Naive B cell (primary cell): ENCODE measurements at places on chromosomes 11 and 22. TPM values are rescaled to one million over a fixed set of nuclear protein-coding genes. Genes with fewer than 3 reads are reported as not detected.

C11orf16 gene
- not detected for polyA plus RNA-seq

ZDHHC8 gene
- 2.8 TPM for polyA plus RNA-seq

NXPE4 gene
- polyA plus RNA-seq: not detected

MS4A15 gene
- polyA plus RNA-seq: not detected

SLC22A8 gene
- polyA plus RNA-seq: not detected

PLA2G3 gene
- polyA plus RNA-seq: not detected

DNA sequence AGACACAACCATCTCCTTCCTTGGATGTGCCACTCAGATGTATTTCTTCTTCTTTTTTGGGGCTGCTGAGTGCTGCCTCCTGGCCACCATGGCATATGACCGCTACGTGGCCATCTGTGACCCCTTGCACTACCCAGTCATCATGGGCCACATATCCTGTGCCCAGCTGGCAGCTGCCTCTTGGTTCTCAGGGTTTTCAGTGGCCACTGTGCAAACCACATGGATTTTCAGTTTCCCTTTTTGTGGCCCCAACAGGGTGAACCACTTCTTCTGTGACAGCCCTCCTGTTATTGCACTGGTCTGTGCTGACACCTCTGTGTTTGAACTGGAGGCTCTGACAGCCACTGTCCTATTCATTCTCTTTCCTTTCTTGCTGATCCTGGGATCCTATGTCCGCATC, 489 bp downstream of the OR10A4 start:
- H3K4me1 ChIP-seq: no peaks in the 10 kb centered on the region
- DNase-seq: no peak
- H3K27me3 ChIP-seq: peaks cover 30% of the 10 kb centered on the region
- H3K27ac ChIP-seq: no peak overlapping the region
- no peaks in the 10 kb centered on the region for H3K36me3 ChIP-seq

MPPED2 gene
- polyA plus RNA-seq: 2.5 TPM

GRCh38 chr22:30227438-30228228, 18.9 kb downstream of the LIF start:
- DNase-seq: no peak
- H3K4me3 ChIP-seq: no peak overlapping the region
- peaks cover 16% of the 10 kb centered on the region for H3K27me3 ChIP-seq
- no peaks in the 10 kb centered on the region for H3K36me3 ChIP-seq

OR51F1 gene
- not detected for polyA plus RNA-seq

TCN2 gene
- polyA plus RNA-seq: not detected

SYT7 gene
- not detected for polyA plus RNA-seq

FBXO3 gene
- polyA plus RNA-seq: 26.0 TPM

DNA sequence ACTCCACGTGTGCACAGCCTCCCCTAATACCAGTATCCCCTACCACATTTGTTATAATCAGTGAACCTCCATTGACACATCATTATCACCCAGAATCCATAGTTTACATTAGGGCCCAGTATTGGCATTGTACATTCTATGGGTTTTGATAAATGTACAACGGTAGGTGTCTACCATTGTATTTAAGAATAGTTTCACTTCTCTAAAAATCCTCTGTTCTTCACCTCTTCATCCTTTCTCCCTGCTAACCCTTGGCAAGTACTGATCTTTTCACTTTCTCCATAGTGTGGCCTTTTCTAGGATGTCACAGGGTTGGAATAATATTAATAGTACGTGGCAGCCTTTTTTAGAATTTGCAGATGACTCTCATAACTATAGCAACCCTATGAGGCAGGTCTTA, 353.8 kb downstream of the DDX10 start:
- H3K4me3 ChIP-seq: no peak overlapping the region
- no peaks in the 10 kb centered on the region for H3K27me3 ChIP-seq
- H3K36me3 ChIP-seq: no peaks in the 10 kb centered on the region
- H3K4me1 ChIP-seq: no peaks in the 10 kb centered on the region

DNA sequence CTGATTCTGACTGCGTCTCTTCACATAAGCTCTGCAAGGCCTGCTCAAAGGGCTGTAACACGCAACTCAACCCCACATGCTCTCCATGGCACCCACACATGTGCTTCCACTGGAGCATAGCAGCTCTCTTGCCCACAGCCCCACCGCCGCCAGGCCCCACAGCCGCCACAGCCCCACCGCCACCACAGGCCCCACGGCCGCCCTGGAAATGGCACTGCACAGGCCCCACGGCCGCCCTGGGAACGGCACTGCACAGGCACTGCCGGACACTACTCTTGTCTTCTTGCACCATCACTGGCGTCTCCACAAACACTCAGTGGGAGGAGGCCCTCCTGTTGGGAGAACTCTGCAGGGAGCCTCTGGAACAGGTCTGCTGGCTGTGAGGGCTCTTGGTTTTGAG, 8.6 kb downstream of the MOB2 start:
- no peak for DNase-seq
- H3K4me1 ChIP-seq: no peaks in the 10 kb centered on the region
- H3K4me3 ChIP-seq: no peak overlapping the region
- H3K36me3 ChIP-seq: peaks cover 33% of the 10 kb centered on the region
- H3K27ac ChIP-seq: no peak overlapping the region

DNA sequence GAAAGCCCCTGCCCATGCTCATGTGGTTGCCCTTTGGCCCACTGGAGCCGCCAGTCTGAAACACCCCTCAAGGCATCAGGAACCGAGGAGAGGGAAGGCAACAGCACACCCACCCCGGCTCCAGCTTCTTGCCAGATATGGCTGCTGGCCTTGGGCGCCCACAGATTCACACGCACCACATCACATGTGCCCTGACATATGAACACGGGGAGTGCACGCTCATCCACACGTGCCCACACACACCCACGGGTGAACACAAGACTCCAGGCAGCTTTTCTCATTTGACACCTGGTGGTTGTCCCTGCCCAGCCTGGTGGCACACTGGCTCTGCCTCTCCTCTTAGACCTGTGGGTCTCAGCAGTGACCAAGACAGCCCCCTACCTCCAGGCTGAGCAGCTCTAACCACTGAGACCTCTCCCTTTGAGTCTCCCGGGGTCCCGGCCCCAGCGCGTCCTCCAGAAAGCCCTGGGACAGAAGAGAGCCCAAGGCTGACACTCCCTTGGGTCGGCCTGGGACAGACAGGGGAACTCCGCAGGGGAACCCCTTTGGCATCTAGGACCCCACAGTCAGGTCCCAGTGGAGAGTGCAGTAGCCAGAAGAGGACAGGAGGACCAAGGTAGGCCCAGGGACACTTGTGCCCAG, 2.7 kb upstream of the MAPK12 start:
- peaks cover 10% of the 10 kb centered on the region for H3K4me1 ChIP-seq
- H3K27ac ChIP-seq: no peak overlapping the region
- no peak overlapping the region for H3K4me3 ChIP-seq
- H3K36me3 ChIP-seq: no peaks in the 10 kb centered on the region
- DNase-seq: no peak

KRTAP5-10 gene
- not detected for polyA plus RNA-seq

GRCh38 chr11:64060861-64061444, 25.2 kb downstream of the FLRT1 start:
- peaks cover 42% of the 10 kb centered on the region for H3K27me3 ChIP-seq
- peaks cover 20% of the 10 kb centered on the region for H3K4me1 ChIP-seq
- H3K36me3 ChIP-seq: no peaks in the 10 kb centered on the region
- H3K4me3 ChIP-seq: peak overlapping the region; percentile 78

NAALADL1 gene
- polyA plus RNA-seq: 26.1 TPM

IGF2 gene
- polyA plus RNA-seq: not detected

- H3K4me1 ChIP-seq: peaks cover 15% of the 10 kb centered on the region
- no peaks in the 10 kb centered on the region for H3K27me3 ChIP-seq
- DNase-seq: peak; percentile 61
- no peaks in the 10 kb centered on the region for H3K36me3 ChIP-seq
- H3K4me3 ChIP-seq: no peak overlapping the region
- H3K27ac ChIP-seq: peak overlapping the region; percentile 38
Observed at GRCh38 chr22:42621505-42622002, 6.9 kb upstream of the POLDIP3 start.

- no peak overlapping the region for H3K27ac ChIP-seq
- peaks cover 21% of the 10 kb centered on the region for H3K27me3 ChIP-seq
- no peak for DNase-seq
- H3K4me1 ChIP-seq: peaks cover 11% of the 10 kb centered on the region
- peak overlapping the region; percentile 33 for H3K4me3 ChIP-seq
- H3K36me3 ChIP-seq: peaks cover 13% of the 10 kb centered on the region
Observed at GRCh38 chr11:134125507-134125906, 56.6 kb downstream of the JAM3 start.

DNA sequence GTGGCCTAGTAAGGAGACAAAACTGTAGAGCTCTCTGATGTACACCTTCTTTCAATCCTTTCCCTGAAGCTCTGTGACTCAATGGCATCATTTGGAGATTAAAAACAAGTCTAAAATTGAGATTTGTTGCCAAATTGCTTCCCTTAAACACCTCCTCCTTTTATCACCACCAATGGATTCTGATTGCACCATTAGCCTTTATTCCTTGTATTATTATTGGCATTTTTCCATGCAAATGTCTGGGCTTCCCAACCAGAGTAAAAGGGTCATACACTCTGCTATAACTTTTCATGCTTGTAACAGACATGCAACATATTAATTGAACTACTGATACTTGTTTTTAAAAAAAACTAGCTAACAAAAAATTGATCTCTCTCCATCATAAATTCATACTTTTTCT, 124.2 kb downstream of the CCDC34 start:
- DNase-seq: no peak
- no peak overlapping the region for H3K27ac ChIP-seq
- no peak overlapping the region for H3K4me3 ChIP-seq
- no peaks in the 10 kb centered on the region for H3K36me3 ChIP-seq
- no peaks in the 10 kb centered on the region for H3K27me3 ChIP-seq
- no peaks in the 10 kb centered on the region for H3K4me1 ChIP-seq

MS4A3 gene
- not detected for polyA plus RNA-seq

DNA sequence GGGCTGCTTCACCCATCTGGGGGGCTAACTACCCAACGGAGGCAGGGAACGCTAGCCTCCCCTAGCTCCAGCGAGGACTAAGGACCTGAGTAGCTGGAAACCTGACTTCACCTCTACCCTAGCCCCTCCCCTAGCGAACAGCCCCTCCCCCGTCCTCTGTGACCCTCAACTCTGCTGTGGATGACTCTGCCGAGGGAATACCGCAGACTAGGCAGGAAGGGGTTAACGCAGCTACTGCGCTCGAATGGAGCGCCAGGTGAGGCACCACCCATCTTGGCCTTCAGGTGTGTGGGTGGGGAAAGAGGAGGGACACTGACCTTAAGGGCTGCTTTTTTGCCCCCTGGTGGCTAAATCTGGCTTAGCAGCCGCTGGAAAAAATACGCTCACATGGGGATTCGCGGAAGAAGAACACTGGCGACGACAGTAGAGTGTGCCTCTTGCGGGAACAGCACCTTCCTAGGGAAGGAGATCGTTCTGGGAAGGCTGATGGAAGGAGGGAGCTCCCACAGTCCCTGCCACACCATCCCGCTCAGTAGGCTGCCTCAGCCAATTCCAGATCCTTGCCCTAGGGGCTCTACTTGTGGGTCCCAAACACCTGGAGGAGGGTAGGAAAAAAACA, 4.5 kb upstream of the BCL9L start:
- DNase-seq: peak; percentile 83
- peaks cover 45% of the 10 kb centered on the region for H3K4me1 ChIP-seq
- no peaks in the 10 kb centered on the region for H3K36me3 ChIP-seq
